Activated naive CD4-positive, alpha-beta T cell treated with anti-CD3 and anti-CD28 coated beads, Interleukin-2, amount 50 U/mL, for 16 hours (primary cell): ENCODE measurements at places on chromosomes 4 and X.
A peak's percentile ranks its signal among the peaks of the same experiment; 100 is the strongest.

GRCh38 chr4:60683973-60684372 lies 516.2 kb upstream of the ADGRL3 start:
- no peak for DNase-seq

- DNase-seq: no peak
Observed at GRCh38 chrX:133598601-133599335, 183.5 kb upstream of the GPC4 start.

DNA sequence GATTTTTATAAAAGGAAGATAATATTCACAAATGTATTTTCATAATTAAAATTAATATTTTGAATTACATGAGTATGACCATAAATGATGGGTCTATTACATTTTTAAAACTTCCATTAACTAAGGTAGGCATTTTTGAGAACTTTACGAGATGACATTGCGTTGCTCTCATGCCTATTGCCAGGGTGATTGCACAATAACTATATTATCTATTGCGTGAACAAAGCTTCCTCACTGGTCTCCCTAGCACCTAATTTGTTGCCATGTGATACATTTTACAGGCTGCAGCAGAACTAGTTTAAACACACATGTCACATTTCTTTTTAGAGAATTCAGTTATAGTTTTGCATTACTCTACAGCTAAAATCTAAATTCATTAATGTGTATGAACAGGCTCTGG lies 289.7 kb upstream of the GRID2 start:
- no peak for DNase-seq

- DNase-seq: no peak
Observed at GRCh38 chr4:88908003-88908402, 149.0 kb downstream of the FAM13A start.

GRCh38 chr4:138112389-138112788 lies 129.8 kb downstream of the SLC7A11 start:
- DNase-seq: no peak

GRCh38 chrX:111876646-111877045 lies 665 bp downstream of the TRPC5OS start:
- DNase-seq: no peak

DNA sequence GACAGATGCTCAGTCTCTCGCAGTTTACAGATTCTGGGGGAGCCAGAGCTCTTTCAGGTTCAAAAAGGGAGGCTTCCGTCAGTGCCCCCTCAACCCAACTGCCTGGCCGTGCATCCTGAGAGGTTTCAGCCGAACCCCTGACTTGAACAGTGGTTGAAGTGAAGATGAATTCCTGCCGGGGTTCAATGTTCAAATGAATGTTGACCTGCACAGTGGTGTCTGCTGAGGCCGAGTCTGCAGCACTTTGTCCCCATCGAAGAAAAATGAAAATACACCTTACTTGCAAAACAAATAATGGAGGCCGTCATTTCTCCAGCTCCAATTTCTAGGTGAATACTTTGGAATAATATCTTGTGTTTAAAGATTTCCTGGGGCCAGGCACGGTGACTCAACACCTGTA lies 33.7 kb downstream of the GYG2 start:
- no peak for DNase-seq

- no peak for DNase-seq
Observed at GRCh38 chrX:70169281-70169680, 8.0 kb upstream of the DGAT2L6 start.

DNA sequence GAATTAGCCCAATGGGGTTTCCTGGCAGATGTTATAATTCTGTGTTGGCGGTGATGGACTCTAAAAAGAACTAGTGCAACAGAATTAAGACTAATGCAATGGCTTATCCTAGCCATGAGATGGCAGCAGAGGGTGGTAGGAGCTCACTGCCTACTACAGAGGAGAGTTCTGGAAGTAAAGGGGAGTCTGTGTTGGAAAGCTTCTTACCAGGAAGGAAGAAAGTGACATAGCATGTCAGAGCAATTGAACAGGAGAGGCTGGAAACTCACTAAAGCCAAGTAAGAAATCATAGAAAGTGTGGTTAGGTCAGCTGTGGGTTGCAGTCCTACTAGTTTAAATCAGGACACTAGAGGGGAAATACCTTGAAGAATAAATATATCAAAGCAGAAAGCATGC lies 6.3 kb upstream of the TRPC5OS start:
- no peak for DNase-seq

- DNase-seq: no peak
Observed at GRCh38 chrX:68685685-68686084, 38.2 kb downstream of the STARD8 start.

GRCh38 chrX:38183596-38183995 lies 37.1 kb downstream of the SRPX start:
- DNase-seq: no peak

- no peak for DNase-seq
Observed at GRCh38 chr4:149754526-149754925, 61.1 kb downstream of the IQCM start.

DNA sequence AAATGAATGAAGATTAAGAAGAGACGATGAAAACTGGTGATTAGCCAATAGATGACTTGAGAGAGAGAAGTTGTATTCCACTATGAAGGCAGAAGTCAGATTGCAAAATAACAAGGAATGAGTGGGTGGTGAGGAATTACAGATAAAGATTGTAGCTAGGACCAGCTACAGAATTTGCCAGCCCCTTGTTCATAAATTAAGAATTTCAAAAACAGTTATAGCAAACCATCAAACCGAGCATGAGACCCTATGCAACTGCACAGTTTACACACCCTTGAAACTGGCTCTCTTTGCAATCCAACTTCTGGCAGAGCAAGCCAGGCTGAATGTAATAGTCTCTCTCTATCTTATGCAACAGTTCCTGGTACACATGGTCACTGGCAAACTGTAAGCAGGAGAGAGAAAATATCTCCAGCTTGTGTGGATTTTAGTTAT lies 35.2 kb downstream of the STAP1 start:
- DNase-seq: no peak

DNA sequence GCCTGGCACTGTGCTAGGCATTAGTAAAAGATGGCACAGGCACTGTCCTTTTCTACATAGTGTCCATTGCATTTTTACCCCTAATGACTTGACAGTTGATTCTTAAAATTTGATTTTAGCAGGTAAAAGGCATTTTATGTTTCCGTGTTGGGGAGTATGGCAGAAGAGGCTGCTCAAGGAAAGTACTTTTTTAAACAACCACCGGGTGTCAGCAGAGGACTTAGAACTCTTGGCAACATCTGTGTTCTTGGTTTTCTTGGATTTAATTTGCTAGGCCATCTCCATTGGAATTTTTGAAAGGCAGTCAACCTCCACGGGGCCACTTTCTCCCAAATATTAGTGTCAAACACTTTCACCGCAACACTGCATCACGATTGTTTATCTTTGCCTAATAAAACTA lies 102.9 kb downstream of the TSPAN7 start:
- DNase-seq: no peak

- DNase-seq: no peak
Observed at GRCh38 chr4:43071069-43071468, 178.6 kb downstream of the GRXCR1 start.

- DNase-seq: no peak
Observed at GRCh38 chr4:5790546-5790857, 79.5 kb downstream of the EVC start.

DNA sequence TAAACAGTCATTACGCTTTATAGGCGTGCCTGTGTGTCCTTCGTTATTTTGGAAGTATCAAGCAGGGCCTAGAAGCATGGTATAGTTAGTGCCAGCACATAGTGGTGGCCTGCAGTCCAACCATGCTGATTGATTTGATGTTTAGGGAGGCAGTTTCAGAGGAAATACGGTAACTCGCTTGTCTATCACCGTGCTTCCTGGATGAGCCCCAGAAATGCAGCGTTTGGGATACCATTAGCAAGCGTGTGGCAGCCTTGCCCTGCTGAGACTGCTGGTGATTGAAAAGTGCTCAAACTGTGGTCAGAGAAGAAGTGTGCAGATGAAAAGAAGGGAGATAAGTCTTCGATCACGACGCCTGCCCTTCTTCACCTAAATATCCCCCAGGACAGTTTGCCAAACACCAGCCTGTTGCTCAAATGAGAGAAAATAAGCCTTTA lies 158.4 kb downstream of the CHIC2 start:
- DNase-seq: no peak

- DNase-seq: peak; percentile 25
Observed at GRCh38 chr4:83388313-83388676, 53.6 kb upstream of the HPSE start.

- no peak for DNase-seq
Observed at GRCh38 chr4:88418411-88418810, 38.5 kb upstream of the HERC5 start.

- no peak for DNase-seq
Observed at GRCh38 chr4:5164221-5164912, 113.1 kb downstream of the STK32B start.

DNA sequence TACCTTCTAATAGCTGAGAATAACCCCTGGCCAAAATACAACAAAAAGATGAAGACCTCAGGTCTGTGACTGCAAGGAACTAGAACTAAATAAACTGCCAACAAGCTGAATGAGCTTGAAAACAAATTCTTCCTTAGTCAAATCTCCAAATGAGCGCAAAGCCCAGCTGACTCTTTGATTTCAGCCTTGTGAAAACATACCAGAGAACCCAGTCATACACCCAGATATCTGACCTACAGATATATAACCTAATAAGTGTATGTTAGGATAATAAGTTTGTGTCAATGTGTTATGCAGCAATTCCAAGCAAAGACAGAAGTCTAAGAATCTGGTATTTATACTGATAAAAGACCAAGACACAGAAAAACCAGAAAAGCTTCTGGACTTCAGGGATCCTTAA lies 38.0 kb upstream of the ADGRL3 start:
- DNase-seq: no peak

DNA sequence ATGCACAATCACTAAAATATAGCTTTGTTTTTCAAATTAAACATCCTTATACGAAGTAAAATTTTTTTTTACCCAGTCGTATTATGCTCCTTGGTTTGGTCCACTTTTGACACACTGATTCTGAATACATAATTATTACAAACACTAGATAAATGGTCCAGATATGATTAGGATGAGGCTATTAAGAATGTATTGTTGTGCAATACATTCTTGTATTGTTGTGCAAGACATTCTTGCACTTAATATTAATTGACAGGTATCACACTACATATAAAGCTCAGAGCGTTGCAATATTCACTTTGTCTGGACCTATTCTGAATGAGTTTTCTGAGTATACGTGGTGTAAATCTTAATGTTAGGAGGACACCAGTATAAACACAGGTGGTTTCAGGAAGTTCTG lies 464.0 kb downstream of the CFAP47 start:
- no peak for DNase-seq

- no peak for DNase-seq
Observed at GRCh38 chr4:135269125-135269890, 1067.7 kb upstream of the PABPC4L start.

- DNase-seq: no peak
Observed at GRCh38 chr4:5188130-5188529, 136.8 kb downstream of the STK32B start.

DNA sequence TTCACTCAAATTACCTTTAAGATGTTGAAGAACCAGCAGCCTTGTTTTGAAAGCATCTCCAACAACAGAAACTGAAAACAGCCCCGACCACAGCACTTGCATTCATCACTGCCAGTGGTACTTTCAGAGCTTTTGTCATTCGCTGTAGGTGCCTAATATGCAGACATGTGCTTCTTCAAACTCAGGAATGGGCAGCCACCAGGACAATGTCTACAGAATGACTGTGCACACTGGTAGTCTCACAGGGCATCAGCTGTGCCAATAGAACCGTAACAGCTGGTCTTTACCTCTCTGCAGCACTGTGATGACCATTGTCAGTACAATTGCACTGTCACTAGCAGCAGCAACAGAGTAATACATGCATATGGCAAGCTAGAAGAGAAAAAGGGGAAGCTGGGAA lies 1149.7 kb downstream of the STPG2 start:
- DNase-seq: no peak

DNA sequence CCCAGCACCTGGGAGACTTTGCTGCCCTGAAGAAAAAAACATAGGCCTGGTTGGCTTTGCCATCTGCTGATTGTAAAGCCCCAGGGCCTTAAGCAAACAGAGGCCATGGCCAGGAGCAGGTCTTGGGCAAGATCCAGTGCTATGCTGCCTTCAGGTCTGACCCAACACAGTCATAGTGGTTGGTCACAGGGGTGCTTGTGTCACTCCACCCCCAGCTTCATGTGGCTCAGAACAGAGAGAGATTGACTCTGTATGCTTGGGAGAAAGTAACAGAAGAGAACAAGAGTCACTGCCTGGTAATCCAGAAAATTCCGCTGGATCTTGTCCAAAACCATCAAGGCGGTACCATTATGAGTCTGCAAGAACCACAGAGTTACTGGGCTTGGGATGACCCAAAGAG lies 24.4 kb upstream of the SMARCA5 start:
- no peak for DNase-seq

DNA sequence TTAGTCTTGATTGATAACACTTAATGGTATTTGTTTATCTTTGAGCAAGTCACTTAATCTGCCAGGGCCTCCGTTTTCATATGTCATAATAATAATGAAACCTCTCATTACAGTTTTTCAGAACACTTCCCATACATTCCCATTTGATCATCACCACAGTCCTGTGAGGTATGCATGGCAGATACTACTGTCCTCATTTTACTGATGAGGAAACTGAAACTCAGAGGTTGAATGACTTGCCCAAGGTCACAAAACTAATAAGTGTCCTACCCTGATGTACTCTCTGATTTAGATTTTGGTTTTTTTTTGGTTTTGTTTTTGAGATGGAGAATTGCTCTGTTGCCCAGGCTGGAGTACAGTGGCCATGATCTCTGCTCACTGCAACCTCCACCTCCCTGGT lies 25.7 kb downstream of the ZFX start:
- DNase-seq: no peak

- DNase-seq: no peak
Observed at GRCh38 chr4:169025184-169025583, 15.1 kb upstream of the CBR4 start.

GRCh38 chr4:142419712-142420111 lies 426.4 kb downstream of the INPP4B start:
- no peak for DNase-seq

DNA sequence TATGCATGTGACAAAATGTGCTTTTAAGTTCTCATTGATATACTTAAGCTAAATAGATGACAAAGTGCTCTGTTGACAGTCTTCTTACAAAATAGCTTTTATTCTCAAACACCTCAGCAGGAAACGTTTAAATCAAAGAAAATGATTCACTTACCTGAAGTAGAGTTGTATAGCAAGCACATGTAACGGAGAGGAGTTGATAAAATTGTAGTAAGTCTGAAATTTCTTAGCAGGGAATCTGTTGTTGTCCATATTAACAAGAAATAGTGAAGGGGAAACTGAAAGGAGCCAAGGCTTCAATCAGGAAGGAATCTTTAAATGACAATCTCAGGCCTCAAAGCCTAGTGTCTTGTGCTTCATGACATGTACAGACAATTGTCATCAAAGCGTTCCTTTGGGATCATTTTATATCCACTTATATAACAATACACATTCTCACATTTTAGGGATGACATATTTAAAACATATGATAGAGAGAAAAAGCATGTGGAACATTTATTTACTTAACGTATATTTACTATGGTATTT lies 2010.2 kb upstream of the IGFBP7 start:
- DNase-seq: no peak

DNA sequence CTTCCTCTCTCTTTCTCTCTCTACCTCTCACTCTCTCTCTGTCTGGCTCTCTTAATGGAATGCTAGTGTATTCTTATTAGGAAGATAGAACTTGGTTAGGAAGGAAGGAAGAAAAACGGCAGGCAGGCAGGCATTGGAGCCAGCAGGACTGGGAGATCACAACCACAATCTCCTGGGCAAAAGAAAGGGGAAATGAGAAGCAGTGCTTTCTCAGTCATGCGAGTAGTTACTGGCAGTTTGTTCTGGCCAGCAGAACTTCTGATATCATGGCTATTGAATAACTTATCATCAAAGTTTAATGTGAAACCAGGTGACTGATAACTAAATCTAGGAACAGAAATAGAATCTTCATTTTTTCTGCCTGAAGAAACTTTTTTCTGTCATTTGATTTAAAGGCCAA lies 60.9 kb upstream of the PAGE1 start:
- no peak for DNase-seq
